Stimulated activated naive CD4-positive, alpha-beta T cell (primary cell): ENCODE measurements at places on chromosomes 13 and 19.

DNA sequence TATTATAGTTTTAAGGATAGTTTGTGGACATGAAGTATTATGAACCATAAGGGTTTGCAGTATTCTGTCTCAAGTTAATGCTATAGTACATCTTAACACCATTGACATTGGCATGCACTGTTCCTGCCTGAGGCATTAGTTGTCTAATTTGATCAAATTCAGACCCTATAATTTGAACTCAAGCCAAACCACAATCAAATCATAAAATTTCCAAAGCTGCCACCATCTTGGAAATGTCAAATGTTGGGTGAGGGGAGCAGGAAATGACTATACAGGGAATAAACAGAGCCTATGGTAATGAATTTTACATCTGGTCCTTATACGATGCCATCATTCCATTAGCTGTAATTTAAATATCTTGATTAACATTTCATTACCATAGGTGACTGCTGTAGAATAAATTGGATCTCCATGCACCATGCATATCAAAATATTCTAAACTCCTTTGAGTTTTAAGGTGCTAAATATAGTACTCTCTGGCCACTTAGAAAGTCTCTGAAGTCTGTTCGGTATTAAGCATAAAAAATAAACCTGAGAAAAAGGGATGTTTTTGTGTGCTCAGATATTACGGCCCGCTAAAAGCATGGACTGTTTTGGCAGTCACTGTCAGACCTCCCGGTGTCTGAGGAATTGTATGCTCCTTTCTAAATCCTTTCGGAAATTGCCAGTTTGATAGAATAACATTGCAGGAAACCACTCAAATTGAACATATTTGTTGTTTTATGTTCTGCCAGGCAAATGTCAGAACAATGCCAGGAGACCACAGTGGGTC is 257.7 kb downstream of the SPRY2 start:
- no peak for DNase-seq

DNA sequence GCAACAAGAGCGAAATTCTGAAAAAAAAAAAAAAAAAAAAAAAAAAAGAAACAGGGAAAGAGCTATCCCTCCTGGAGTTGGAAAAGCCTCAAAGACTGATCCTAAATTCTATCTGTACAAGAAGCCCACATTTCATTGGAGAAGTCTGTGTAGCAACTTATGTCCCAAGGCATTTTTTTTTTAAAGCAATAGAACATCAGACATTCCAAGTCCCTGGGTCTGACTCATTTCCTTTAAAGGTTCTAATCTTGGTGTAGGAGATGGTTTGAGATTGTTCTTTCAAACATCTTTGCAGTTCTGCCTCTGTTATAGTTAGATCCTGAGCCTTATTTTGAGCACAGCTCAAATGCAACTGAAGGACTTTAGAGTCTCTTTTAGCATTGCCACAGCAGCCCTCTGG is 706.5 kb upstream of the MIR17HG start:
- DNase-seq = no peak

DNA sequence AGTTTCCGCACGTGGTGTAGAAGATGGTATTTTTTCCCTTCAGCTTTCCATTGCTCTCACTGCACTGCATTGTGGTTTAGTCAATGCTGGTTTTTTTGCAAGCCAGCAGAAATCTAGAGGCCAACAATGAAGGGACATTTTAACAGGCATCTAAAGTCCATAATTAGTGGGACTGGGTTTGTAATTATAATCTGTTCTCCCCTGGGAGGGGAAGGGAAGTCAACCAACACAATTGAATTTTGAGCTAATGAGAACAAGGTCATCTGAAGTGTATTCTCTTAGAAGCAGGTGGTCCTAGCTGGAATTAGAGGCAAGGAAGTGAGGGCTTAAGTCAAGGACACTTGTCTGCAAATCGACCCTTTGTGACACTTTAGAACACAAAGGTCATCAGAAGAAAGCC is 156.4 kb downstream of the MYO16 start:
- no peak for DNase-seq

GRCh38 chr19:33132021-33132420 is at the start of gene WDR88:
Gene WDR88, plus strand, starts transcription at chr19:33132114. Its CDS starts 56 bp downstream, at chr19:33132170.
- DNase-seq = no peak

- no peak for DNase-seq
Measured at GRCh38 chr19:39927076-39927475, 7.4 kb downstream of the FCGBP start.

DNA sequence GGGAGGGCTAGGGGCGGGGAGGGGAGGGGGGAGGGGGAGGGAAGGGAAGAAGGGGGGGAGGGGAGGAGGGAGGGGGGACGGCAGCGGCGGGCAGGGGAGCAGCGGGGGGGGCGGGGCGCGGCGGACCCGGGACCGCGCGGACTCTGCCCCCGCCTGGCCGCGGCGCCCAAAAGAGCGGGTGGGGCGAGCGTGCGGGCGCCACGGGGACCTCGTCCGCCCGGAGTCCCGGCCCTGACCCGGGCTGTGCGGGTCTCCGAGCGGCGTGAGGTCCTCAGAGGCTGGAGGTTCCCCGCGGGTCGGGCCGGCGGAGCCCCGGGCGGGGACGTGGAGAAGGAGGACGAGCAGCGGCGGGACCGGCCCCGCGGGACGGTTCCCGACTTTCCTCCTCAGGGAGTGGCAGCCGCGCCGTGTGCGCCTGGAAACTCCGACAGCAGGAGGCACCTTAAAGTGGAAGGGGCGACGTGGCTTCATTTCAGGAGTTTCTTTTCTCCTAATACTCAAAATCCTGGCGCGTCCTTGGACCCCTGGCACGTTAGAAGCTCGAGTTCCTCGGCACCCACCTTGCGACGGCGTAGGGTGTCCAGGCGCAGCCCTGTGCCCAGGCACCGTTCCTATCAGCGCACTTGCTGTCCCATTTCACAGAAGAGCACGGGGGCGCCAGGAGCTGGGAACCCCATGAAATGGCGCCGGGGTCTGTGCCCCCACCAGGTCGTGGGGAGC is 518 bp upstream of the PLPP2 start:
- no peak for DNase-seq

GRCh38 chr13:48776401-48776800 is 122.7 kb downstream of the CYSLTR2 start:
- no peak for DNase-seq

DNA sequence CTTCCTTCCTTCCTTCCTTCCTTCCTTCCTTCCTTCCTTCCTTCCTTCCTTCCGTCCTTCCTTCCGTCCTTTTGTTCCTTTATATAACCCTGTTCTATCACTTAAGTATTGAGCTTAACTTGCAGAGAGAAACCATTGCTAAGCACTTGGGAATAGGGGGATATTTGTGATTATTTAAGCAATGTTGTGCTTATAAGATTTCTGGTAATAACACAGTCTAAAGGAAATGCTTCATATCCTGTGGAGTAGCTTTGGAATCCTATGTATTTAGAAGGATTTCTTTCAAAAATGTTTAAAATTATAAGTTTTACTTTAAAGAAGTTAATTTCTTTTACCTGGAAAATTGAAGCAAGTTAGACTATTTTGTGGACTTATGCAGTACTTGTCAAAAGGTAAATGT is 209.8 kb downstream of the PCCA start:
- DNase-seq = no peak

DNA sequence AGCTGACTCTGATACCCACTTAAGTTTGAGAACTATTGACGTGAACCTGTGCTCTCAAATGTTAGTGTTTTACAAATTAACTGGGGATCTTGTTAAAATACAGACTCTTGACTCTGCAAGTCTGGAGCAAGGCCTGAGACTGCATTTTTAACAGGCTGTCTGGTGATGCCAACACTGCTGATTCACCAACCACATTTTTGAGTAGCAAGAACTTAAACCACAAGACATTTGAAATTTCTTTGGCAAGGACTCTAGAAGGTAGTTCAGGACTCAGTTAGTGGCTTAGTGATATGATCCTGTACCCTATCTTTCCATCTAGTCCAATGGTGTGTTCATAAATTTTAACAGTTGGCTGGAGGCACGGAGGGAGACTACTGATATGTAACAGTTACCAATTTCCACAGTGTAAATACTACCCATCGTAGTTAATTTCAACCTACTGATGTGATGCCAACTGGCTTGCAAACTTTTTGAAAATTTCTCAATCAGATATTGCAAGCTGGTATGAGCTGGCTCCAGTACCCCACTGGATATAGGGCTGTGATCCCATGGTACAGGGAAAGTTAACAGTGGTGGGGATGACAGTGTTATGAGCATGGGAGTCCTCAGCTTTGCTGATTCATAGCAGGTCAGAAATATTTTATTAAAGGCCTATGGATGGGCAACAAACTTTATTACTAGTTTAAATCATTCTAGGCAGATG is 255.1 kb downstream of the TBC1D4 start:
- no peak for DNase-seq
